ENCODE measurements at places on chromosomes 1 and 21. TPM values are rescaled to one million over a fixed set of nuclear protein-coding genes. Genes with fewer than 3 reads are reported as not detected.
A peak's percentile ranks its signal among the peaks of the same experiment; 100 is the strongest.

CD52 gene
- total RNA-seq, result not detected

- peaks cover 67% of the 10 kb centered on the region for H3K36me3 ChIP-seq
- no peaks in the 10 kb centered on the region for H3K27me3 ChIP-seq
- H3K4me3 ChIP-seq, result no peak overlapping the region
- no peak overlapping the region for H3K27ac ChIP-seq
- H3K4me1 ChIP-seq, result no peaks in the 10 kb centered on the region
These were observed 83.0 kb downstream of the KIRREL1 start for GRCh38 chr1:158076441-158076840.

DNA sequence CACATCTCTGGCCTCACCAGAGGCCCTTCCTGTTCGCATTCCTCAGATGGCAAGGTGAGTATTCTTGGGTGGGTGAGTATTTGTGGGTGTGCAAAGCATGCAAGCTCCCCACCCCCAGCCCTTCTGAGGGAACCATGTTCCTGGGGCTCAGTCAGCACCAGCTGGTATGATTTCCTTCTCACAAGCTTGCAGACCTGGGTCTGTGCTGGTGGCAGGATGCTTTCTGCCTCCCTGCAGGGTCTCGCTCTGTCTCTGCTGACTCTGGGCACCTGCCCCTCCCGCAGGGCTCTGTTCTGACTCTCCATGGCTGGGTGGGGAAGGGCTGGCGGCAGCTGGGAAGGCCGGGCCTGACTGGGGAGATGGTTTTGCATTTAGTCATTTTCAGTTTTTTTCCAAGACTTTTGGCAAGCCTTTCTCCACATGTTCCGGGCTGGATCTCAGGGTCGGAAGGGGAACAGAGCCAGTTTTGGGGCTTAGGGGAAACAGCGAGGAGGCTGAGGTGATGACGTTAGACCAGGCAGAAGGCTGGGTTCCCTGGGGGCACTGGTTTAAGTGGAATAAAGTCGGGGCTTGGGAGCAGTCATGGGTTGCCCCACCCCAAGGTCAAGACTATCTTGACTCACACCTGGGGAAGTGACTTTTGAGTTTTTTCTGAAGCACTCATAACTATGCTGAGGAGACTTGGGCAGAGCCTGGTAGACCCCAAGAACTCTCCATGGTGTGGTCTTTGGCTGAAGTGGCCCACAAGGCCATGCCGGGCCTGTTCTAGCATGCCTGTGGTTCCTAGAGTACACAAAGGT lies 6.2 kb downstream of the RASSF5 start:
- DNase-seq, result no peak
- peaks cover 36% of the 10 kb centered on the region for H3K4me1 ChIP-seq
- H3K36me3 ChIP-seq, result no peaks in the 10 kb centered on the region
- no peak overlapping the region for H3K4me3 ChIP-seq
- H3K27me3 ChIP-seq, result no peaks in the 10 kb centered on the region
- H3K27ac ChIP-seq, result no peak overlapping the region

DNA sequence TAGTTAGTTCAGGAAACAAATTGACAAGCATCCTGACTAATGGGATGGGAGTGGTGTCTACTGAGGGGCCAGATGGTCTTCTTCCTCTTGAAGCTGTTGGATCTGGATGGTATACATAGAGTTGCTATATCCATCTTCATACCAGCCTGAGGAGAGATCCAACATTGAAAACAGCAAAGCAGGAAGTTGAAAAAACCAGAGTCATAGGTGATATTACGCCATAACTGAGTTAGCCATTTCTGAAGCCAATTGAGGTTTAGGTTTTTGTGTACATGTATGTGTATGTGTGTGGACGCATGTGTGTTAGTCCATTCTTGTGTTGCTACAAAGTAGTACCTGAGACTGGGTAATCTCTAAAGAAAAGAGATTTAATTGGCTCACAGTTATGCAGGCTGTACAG lies 2.3 kb upstream of the TSPAN2 start:
- H3K27me3 ChIP-seq, result no peaks in the 10 kb centered on the region
- no peak overlapping the region for H3K27ac ChIP-seq
- no peak for DNase-seq
- peaks cover 12% of the 10 kb centered on the region for H3K4me1 ChIP-seq
- H3K36me3 ChIP-seq, result no peaks in the 10 kb centered on the region

GRCh38 chr1:47554901-47555300 lies 117.1 kb downstream of the FOXD2 start:
- no peak for DNase-seq
- no peak overlapping the region for H3K4me3 ChIP-seq

DNA sequence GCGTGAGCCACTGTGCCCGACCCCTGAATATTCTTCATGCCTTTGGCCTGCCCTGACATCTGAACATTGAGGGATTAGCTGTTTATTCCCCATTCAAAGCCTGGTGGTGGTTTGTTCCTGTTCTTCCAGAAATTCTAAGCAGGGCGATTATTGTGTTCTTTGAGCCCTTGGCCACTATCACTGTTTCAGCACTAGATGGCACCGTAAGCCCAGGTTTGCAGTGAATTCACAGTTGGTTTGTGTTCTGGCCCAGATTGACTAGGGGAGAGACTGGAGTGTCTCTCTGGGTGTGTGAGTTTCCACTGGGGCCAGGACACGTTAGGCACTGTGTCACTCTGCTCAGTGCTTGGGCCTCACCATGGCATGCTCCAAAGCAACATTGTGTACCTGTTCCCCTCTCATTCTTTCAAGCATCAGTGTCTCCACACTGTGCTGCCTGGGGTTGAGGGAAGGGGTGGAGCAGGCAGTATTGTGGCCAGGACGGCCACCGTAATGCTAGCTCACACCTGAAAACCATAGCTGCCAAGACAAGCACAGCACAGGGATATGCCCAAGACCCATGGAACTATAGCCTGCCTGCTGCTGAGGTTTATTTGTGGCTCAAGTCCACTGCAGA lies 52.7 kb downstream of the PKN2 start:
- H3K4me1 ChIP-seq, result peaks cover 16% of the 10 kb centered on the region
- H3K27ac ChIP-seq, result no peak overlapping the region
- H3K36me3 ChIP-seq, result peaks cover 3% of the 10 kb centered on the region
- DNase-seq, result peak; percentile 45
- no peak overlapping the region for H3K4me3 ChIP-seq
- no peaks in the 10 kb centered on the region for H3K27me3 ChIP-seq

DNA sequence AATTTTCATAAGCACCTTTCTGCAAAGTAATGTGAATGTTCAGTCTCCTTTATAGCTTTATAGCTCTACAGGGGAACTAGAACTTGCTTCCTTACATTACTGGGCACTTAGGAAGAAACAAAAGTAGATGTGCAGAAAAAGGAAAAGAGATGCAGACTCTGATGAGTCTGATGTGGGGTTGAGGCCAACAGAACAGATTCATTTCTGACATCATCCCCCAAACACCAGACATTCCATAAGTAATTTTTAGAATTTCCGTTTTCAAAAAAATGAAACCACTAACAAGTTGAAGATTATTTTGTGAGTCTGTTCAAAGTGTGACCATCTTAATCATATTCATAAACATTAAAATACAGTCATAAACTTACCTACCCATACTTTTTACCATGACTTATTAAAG lies 96.0 kb downstream of the NRIP1 start:
- H3K27ac ChIP-seq, result no peak overlapping the region
- H3K36me3 ChIP-seq, result peaks cover 37% of the 10 kb centered on the region
- DNase-seq, result no peak
- no peaks in the 10 kb centered on the region for H3K4me1 ChIP-seq
- H3K4me3 ChIP-seq, result no peak overlapping the region
